ENCODE measurements at places on chromosomes 16 and 17.

DNA sequence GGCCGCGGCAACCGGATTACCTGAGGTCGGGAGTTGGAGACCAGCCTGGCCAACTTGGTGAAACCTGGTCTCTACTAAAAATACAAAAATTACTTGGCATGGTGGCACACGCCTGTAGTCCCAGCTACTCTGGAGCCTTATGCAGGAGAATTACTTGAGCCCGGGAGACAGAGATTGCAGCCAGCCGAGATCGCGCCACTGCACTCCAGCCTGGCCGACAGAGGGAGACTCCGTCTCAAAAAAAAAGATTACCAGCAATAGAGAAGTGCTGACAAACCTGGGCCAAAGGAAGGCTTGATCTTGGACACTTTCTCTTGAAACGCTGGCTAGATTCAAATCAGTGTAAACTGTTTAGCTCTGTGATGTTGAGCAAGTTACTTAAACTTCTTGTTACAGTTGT is 4.3 kb downstream of the MT1H start:
- DNase-seq = no peak

GRCh38 chr16:83113811-83114210 is 487.0 kb downstream of the CDH13 start:
- DNase-seq = no peak

GRCh38 chr16:69112285-69113129 is 7.1 kb downstream of the HAS3 start:
- DNase-seq = no peak

GRCh38 chr16:31701734-31702133 is 171.9 kb upstream of the ZNF267 start:
- DNase-seq = no peak

DNA sequence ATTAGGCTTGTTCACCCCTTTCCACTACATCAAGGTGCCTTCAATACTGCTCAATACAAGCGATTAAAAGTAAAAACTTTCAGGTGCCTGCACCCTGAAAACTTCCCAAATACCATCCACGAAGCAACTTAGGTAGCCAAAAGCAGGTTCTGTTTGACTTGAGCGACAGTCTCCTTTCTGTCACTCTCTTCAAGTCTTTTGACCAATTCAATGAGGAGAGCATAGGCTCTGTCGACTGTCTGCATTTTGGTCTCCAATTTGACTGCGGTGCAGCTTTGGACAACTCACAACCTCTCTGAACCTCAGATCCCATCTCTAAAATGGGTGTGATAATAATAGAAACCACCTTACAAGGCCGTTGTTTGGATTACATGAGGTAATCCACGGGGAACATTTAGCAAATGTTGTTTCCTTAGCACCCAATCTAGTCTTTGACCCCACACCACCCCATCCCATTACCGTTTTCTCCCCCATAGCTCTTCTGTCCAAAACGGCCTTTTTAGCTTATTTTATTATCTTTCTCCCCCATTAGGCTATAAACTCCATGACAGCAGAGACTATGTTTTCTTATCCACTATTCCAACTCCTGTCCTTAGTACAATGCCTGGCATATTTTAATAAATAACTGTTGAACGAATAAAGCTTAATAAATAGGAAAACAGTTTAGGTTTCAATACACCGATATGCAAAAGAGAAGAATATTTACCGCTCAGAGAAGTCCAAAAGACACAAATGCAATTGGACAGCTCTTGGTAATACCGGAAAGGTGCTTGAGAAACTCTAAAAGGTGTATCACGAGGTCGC is 999 bp downstream of the MARF1 start:
- DNase-seq = no peak

DNA sequence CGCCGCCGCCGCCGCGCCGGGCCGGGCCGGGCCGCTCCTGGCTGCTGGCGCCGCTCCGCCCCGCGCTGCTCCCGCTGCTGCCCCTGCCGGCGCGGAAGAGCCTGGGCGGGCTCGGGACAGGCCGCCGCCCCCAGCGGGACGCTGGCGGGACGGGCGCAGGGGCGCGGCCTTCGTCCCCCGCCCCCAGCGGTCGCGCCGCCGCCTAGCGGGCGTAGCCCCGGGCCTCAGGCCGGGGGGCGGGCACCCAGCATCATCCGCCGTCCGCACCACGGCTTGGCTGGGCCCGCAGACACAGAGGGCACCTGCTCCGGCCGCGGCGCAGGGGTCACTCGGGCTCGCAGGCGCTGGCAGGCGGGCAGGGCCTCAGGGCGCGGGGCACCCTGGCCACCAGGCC is at the start of gene AMFR:
Gene AMFR, minus strand, starts transcription at position 107 of the 394 bp plus-strand sequence. CDS start 218 bp downstream, outside the sequence.
- peak; percentile 43 for DNase-seq

DNA sequence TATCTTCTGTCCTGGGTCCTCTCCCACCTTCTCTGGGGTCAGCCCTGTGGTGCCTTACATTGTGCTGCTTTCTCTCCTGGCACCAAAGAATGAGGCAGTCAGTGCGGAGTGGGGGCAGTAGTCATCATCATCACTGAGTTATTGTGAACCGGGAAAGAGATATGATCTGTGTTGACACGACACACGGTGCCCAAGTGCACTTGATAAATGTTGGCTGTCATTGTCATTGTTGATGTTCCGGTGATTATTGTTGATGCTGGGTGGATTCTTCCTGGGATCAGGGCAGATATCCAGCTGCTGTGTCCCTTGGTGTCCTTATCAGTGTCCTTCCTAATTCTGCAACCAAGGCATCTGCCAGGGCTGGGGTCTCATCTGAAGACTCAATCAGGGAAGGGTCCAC is 121.7 kb downstream of the ABCC6 start:
- DNase-seq = no peak

GRCh38 chr17:74259667-74260524 is 14.1 kb upstream of the DNAI2 start:
- no peak for DNase-seq

DNA sequence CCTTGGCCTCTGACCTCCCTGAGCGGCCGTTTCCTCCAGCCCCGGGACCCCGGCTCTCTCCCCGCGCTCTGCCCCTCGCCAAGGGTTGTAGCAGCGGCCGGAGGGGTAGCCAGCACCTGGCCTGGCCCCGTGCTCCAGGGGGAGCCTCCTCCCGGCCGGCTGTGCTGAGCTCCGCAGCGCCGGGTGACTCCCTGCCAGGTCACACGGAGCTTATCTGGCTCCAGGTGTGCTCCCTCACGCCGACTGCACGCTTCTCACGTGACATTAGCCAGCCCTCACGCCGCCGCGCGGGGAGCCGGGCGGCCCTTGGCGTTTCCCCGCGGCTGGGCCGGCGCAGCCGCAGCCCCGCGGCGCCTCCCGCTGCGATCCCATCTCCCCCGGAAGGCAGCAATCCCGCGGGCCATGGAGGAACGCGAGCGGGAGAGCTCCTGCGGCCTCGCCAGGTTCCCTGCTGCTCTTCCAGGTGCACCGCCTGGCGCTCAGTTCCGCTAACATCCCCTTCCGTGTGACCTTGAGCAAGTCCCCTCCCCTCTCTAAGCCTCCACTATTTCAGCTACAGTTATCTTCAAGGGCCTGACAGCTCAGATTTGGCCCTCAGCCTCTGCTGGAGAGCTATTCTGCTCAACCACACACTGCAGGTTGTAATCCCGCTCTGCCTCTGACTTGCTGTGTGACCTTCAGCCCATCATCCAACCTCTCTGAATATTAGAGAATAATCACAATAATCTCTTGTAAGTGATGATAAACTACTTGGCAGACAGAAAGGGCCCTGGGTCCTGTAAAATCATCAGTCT is 3.4 kb downstream of the MYO18A start:
- DNase-seq = peak; percentile 41

- no peak for DNase-seq
Observed at GRCh38 chr17:69818467-69818866, 256.6 kb upstream of the KCNJ16 start.

DNA sequence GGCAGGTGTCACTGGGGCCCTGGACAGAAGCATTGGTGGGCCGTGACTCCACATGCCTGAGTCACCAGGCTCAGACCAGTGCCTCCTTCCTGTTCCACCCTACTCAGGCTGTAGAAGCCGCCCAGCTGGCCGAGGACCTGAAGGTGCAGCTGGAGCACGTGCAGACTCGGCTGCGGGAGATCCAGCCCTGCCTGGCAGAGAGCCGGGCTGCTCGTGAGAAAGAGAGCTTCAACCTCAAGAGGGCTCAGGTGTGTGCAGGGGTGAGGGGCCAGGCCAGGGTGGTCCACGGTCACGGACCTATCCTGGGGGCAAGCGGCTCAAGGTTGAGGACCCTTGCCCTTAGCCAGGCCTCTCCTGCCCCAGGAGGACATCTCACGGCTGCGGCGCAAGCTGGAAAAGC is 9.6 kb downstream of the RNF40 start:
- no peak for DNase-seq
